ENCODE measurements at places on chromosomes 11 and 22.

GRCh38 chr11:100748153-100748552 is 61.1 kb downstream of the ARHGAP42 start:
- DNase-seq: no peak

DNA sequence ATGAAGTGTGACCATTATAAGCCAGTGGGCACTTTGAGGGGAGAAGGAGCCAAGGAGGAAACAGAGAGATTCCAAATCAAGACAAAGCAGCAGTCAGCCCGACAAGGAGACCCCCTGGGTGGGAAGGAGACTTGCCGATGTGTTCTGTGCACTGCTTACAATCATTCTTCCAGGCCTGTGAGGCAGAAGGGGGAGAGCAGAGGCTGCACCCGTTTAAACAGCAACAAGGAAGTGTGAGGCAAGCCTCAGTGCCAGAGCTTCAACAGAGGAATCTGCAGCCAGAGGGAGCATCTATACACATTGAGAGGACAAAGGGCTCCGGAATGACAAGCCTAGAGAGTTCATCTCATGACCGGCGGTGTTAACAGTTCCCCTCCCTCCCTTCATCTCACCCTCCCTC is 121.1 kb downstream of the NXPE2 start:
- DNase-seq: no peak

- DNase-seq: no peak
These were observed 2.8 kb downstream of the ALKBH8 start for GRCh38 chr11:107562647-107563208.

- DNase-seq: no peak
These were observed 39.4 kb downstream of the GNB1L start for GRCh38 chr22:19815093-19815822.

DNA sequence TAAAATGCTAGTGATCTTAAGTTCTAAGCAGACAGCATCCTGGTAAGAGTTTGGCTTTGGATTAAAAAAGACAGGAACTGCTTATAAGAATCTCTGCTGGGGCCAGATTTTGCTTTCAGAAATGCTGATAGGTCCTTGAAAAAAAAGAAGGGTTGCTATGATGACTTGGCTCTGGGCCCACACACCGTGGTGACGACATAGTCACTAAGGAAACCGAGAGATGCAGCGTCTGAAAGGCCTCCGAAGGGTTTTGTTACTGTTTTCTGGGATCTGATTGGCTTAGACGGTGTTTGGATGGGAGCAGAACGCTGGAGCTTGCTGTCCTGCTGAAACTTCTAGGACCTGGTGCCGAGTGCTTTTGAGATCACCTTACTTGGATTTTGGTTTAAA is 8.4 kb downstream of the FAM118A start:
- DNase-seq: peak; percentile 89

DNA sequence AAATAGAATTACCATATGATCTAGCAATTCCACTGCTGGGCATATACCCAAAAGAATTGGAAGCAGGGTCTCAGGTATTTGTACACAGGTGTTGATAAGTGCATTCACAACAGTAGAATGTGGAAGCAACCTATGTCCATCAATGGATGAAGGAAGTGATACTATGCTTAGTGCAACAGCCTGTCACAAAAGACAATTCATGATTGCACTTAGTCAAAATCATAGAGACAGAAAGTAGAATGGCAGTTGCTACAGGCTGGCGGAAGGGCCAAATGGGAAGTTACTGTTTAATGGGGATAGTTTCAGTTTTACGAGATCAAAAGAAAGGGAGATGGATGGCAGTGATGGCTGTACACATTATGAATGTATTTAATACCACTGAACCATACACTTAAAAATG is 42.0 kb downstream of the SGSM3 start:
- DNase-seq: no peak

DNA sequence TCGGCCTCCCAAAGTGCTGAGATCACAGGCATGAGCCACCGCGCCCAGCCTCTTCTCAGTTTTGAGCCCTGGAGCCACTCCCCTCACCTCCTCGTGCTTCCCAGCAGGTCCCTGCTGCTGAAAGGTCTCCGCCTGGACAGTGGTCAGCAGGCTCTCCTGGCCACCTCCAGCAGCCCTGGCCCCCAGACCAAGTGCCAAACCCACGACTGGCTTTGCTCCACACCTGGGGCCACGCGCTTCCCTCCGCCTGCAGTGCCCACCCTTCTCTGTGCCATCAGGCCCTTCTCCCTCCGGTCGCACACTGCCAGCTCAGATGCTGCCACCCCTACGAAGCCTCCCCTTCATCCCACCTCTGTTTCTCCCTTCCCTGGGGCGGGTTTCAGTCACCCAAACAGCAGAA is 12.8 kb downstream of the FRMD8 start:
- no peak for DNase-seq

DNA sequence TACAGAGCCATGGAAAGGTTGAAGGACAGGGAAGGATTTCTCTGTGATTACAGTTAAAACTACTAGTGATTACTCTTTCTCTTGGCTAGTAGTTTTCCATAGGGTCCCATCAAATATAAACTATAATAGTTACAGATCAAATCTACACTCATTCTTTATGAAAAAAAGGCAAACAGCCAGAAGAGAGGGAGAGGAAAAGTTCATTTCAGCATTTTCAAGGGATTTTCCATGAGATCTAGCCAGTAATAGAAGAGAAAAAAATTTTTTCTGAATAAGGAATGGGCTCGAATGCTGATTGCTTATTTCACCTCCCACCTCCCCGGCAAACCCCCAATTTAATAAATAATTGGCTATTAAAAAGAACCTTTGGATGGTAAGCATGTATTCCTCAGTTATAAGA is 74.8 kb upstream of the BLID start:
- no peak for DNase-seq

GRCh38 chr11:98177925-98178324 is 842.8 kb upstream of the CNTN5 start:
- no peak for DNase-seq

- no peak for DNase-seq
These were observed 8.0 kb downstream of the IFITM10 start for GRCh38 chr11:1742371-1742770.

Data from AG04450 (cell line).